ENCODE measurements at places on chromosomes 1 and 21.

- no peak for DNase-seq
These were observed 135.6 kb downstream of the TSEN15 start for GRCh38 chr1:184187097-184187496.

DNA sequence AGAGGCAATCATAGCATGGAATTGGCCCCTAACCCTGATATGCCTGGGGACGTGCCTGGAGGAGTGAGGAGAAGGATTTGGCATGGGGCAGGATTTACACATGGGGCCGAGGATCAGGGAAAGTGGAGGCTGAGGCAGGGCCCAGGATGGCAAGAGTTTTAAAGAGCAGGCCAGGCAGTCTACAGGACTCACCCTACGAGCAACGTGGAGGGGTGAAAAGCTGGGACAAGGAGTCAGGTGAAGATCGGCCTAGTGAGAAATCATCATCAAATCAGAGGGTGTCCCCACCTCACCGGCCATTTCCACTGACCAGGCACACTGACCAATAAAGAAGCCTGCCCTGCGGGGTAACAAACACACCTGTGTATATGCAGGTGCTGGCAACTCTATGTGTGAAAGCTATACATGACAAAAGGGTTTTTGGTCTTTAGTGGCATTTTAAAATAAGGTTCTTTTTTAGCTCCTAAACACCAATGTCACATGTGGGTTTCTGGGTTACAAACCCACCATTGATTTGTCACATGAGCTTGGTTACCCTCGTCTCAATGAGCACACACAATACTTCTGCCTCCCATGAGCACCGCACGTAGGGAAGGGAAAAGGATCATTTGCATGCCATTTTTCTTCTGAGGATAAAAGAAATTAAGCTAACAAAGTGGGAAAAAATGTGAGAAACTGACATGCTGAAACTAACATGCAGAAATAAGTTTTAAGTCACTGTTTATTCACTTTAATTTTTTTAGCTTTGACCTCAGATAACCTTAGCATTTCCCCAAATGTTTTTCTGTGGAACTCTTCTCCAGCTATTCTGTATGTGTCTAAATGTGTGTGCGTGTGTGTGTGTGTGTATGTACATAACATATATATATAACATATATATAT, 168.1 kb upstream of the EDN2 start:
- DNase-seq, result no peak

DNA sequence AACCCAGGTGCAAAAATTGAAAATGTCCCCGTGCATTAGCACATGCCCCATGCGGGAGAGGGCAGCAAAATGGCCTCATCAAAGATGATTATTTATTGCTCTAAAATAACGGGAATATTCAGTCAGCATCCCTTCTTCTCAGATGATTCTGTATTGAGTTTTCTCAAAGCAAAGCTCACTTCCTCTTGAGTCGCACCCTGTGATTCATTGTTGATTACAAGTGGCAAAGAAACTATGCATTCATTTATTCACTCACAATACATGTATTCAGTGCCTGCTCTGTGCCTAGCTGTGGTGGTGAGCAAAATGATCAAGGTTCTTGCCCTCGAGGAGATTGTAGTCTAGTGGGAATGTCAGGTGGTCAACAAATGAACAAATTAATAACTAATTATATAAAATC, 226.0 kb upstream of the KAZN start:
- no peak for DNase-seq

GRCh38 chr21:36282568-36283230, 37.3 kb upstream of the MORC3 start:
- DNase-seq, result no peak

DNA sequence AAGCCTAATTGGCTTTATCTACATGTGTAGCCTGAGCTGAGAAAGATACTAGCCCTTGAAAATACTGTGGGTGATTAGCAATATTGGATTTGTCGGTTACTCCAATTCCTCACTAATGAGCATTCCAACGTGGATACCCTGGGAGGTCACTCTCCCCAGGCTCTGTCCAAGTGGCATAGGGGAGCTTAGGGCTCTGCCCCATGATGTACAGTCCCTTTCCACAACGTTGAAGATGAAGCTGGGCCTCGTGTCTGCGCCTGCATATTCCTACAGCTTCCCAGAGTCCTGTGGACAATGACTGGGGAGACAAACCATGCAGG, 2.6 kb downstream of the RCC1 start:
- DNase-seq, result no peak

- DNase-seq, result no peak
These were observed 124.6 kb downstream of the OLFML2B start for GRCh38 chr1:161899091-161899490.

DNA sequence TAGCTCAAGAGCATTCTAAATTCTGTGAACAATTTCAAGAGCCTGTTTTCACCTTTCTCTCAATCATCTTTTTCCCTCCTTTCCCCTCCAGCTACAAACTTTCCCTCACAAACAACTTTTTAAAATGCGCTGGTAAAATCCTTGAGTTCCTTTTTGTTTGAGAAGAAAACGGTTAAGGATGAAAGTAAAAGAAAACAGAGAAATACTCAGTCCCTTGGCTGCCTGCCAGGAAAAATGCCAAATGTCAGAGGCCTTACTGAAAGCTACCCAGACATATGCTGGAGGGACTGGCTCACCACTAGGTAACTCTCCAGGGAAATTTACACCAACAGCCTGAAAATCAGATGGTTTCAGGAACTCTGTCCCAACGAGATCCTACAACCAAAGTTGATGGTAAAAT, 11.0 kb upstream of the SERBP1 start:
- no peak for DNase-seq

DNA sequence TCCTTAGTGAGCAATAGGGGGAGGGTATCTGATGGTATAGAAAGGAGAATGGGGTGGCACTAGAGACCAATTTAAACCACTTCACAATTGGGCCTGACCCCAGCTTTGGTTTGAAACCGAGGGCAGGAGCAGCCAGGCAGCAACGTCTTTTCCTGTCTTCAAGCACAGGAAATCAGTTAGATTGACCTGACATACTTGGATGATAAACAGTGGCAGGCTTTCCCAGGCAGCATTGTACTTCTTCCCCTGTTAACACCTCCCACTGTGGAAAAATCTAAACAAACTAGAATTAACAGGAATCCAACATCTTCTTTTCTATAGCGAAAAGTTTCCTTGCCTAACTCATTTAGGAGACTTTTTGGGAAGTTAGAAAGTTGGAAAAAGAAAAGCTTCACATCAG, 40.6 kb downstream of the SELL start:
- DNase-seq, result no peak

- peak; percentile 46 for DNase-seq
These were observed 22.1 kb downstream of the KCNA2 start for GRCh38 chr1:110584045-110584444.

GRCh38 chr1:109438798-109439297, 12.6 kb upstream of the PSMA5 start:
- DNase-seq, result no peak

GRCh38 chr21:45403133-45403824, 1.7 kb upstream of the COL18A1 start:
- no peak for DNase-seq

DNA sequence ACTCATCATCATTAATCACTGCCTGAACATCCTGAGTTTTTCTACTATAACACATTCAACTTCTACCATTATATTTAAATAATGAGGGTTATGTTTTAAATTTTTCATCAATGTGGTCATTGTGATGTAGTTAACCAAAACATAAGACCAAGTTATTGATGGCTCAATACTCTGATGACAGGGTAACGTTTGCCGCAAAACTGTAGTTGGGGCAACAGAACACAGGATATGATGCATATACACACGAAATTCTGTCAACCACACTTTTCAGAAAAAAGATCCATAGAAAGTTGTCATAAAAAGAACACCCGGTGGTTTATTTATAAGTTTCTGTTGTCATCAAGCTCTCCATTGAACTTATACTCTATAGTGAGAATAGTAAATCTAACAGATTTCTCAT, 121.7 kb upstream of the COL11A1 start:
- DNase-seq, result no peak

- DNase-seq, result no peak
These were observed 67.7 kb downstream of the PLD5 start for GRCh38 chr1:242456726-242457269.

GRCh38 chr1:183101081-183101480, 77.9 kb downstream of the LAMC1 start:
- DNase-seq, result no peak

GRCh38 chr1:46174448-46175231, at the start of gene TSPAN1:
TSPAN1 (plus strand) TSS chr1:46175087; CDS start chr1:46181108, 6,021 bp downstream.
- DNase-seq, result no peak

- no peak for DNase-seq
These were observed 23.0 kb downstream of the RNF2 start for GRCh38 chr1:185068341-185068740.

Data from coronary artery (tissue), 2 donors.